ENCODE measurements at places on chromosomes 12 and 14. TPM values are rescaled to one million over a fixed set of nuclear protein-coding genes. Genes with fewer than 3 reads are reported as not detected.

DNA sequence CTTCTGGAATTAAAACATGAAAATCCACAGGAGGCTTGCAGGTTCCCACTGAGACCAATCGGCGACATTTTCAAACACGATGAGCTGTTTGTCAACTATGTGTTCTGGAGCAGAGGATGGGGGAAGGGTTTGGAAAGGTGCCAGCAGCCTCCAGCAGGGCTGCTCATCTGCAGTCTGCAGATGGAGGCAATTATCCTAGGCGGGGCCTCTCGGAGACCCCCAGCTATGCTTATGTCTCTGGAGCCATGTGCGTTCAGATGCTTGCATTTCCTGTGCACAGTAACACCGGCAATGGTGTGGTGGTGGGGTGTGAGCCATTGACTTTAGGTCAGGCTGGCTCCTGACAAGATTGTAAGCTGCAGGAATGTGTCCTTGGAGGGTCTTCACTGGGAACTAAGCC is 51.7 kb downstream of the RPH3A start:
- DNase-seq, result no peak
- H3K4me1 ChIP-seq, result no peaks in the 10 kb centered on the region
- H3K27ac ChIP-seq, result no peak overlapping the region
- no peaks in the 10 kb centered on the region for H3K36me3 ChIP-seq

GRCh38 chr12:65640489-65640901 is 183.8 kb upstream of the HMGA2 start:
- no peaks in the 10 kb centered on the region for H3K4me1 ChIP-seq
- DNase-seq, result no peak
- no peaks in the 10 kb centered on the region for H3K27me3 ChIP-seq
- no peaks in the 10 kb centered on the region for H3K36me3 ChIP-seq

GRCh38 chr14:39267608-39268005 is 33.9 kb downstream of the MIA2 start:
- peak overlapping the region; percentile 90 for H3K27ac ChIP-seq
- no peaks in the 10 kb centered on the region for H3K27me3 ChIP-seq
- peaks cover 51% of the 10 kb centered on the region for H3K4me1 ChIP-seq
- DNase-seq, result no peak
- no peaks in the 10 kb centered on the region for H3K36me3 ChIP-seq
- H3K4me3 ChIP-seq, result peak overlapping the region; percentile 84

GRCh38 chr12:31257784-31258183 is 68.2 kb downstream of the SINHCAF start:
- no peaks in the 10 kb centered on the region for H3K4me1 ChIP-seq
- no peaks in the 10 kb centered on the region for H3K36me3 ChIP-seq
- H3K27ac ChIP-seq, result no peak overlapping the region
- no peak overlapping the region for H3K4me3 ChIP-seq
- no peaks in the 10 kb centered on the region for H3K27me3 ChIP-seq

TDRD9 gene
- 0.19 TPM for total RNA-seq
